ENCODE measurements at places on chromosomes 6 and 20.
A peak's percentile ranks its signal among the peaks of the same experiment; 100 is the strongest.

GRCh38 chr6:38054527-38055202 lies 235.1 kb downstream of the ZFAND3 start:
- DNase-seq: no peak

DNA sequence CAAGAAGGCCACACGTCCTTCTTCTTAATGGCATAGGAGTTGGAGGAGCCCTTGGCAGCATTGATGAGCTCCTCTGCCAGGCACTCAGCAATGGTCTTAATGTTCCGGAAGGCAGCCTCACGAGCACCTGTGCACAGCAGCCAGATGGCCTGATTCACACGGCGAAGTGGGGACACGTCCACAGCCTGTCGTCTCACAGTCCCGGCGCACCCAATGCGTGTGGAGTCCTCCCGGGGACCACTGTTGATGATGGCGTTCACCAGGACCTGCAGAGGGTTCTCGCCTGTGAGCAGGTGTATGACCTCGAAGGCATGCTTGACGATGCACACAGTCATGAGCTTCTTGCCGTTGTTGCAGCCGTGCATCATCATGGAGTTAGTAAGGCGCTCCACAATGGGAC lies 4.6 kb upstream of the TSPYL4 start:
- no peak for DNase-seq

- DNase-seq: no peak
These were observed 55.3 kb downstream of the FAM50B start for GRCh38 chr6:3904518-3904917.

GRCh38 chr6:21807299-21808044 lies 213.9 kb downstream of the SOX4 start:
- DNase-seq: no peak

DNA sequence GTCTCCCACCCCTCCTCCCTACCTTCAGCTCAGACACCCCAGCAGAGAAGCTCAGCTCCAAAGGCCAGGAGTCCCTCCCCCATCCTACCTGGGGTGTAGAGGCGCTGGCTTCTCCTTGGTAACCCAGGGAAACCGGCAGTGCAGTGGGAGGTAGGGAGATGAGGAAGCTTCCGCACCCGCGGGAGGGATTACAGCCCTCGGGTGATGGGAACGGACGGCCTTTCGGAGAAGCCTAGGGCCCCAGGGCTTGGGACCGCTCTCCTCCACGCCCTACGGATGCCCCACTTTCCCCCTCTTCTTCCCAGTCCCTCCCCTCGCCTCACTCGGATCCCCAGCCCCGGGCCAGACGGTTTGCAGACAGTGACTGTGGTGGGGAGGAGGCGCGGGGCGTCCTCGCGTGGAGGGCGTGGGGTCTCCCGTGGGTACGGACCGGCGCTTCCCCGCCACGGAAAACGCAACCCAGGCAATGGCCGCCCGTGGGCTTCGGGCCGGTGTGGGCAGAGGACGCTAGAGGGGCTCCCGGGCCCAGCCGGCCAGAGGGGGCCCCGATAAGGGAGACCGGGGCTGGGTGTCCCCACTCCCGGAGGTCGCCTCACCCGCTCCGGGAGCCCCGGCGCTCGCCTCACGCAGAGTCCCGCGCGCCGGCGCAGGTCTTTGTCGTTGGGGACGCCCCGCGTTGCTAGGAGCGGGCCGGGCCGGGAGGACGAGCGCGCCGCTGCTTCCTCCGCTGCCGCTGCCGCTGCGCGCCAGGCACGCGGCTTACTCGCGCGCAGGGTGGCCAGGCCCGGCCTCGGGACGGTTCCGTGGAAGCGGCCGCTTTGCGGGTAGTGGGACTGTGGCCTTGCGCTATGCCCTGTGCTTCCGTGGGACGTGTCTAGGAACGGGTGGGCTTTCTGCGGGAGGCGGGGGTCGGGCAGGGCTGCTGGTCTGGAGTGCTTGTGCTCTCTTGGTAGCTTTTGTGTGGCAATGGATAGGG lies 15.8 kb downstream of the AARS2 start:
- DNase-seq: peak; percentile 8

DNA sequence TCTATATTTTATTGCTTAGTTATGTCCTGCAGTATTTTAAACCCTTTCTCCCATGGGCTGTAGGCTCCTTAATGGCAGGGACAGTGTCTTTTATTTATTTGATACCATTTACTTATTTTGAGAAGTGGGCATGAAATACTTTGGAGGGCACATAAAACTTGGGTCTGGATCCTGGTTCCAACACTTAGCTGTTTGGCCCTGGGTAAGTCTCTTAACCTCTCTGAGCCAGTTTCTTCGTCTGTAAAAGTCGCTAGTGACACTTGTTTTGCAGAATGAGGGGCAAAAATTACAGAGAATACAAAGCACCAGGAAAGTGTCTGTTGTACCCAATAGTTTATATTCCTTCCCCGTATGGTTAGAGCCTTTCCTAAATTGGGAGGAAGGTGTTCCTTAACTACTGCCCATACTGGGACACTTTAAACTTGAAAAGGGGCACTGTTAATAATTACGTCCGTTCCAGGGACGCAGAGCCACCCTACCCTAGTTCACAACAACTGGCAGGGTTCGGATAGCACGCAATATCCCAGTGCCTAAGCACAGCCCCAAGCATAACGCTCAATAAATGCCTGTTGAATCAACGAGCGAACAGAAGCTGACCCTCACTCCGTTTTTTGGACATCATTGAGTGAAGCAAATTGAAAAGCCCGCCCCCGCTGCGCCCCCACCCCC lies 6.0 kb upstream of the ARMC12 start:
- DNase-seq: no peak

DNA sequence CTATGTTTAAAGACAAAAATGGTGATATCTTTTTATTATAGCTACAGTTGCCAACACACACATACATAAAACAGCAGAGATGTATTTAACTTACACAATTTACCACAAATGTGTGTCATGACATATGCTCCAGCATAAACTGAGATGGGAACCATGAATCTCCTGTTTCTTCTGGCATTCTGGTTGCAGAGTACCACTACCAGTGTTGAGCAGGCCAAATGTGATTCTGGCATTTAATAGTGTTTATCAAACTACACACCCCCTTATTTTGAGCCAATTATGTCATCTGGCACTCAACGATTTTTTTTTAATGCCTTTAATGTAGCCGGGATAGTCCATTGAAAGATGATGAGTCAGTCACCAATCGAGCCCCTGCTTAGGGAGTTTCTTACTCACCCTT lies 59.0 kb upstream of the TPD52L1 start:
- no peak for DNase-seq

GRCh38 chr6:7938562-7939183 lies 28.1 kb upstream of the TXNDC5 start:
- no peak for DNase-seq

GRCh38 chr6:43940393-43941087 lies 170.5 kb downstream of the VEGFA start:
- DNase-seq: no peak

DNA sequence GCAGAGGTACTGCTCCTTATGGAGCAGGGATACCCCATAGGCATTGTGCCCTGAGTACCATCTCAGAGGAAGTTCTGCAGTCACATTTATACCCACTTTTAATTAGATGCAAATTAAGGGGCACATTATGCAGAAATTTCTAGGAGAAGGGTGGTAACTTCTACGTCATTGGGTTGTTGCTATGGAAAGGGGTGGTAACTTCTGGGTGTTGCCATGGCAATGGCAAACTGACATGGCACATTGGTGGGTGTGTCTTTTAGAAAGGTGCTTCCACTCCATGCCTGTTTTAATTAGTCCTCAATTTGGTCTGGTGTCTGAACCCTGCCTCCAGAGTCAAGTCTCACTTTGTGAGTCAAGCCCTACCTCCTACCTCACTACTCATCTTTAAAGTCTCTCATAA lies 42.0 kb downstream of the RSPO3 start:
- no peak for DNase-seq

GRCh38 chr6:166592821-166593220 lies 6.3 kb upstream of the RAMACL start:
- DNase-seq: no peak

- DNase-seq: no peak
These were observed 691.7 kb downstream of the GRIK2 start for GRCh38 chr6:102085257-102085656.

DNA sequence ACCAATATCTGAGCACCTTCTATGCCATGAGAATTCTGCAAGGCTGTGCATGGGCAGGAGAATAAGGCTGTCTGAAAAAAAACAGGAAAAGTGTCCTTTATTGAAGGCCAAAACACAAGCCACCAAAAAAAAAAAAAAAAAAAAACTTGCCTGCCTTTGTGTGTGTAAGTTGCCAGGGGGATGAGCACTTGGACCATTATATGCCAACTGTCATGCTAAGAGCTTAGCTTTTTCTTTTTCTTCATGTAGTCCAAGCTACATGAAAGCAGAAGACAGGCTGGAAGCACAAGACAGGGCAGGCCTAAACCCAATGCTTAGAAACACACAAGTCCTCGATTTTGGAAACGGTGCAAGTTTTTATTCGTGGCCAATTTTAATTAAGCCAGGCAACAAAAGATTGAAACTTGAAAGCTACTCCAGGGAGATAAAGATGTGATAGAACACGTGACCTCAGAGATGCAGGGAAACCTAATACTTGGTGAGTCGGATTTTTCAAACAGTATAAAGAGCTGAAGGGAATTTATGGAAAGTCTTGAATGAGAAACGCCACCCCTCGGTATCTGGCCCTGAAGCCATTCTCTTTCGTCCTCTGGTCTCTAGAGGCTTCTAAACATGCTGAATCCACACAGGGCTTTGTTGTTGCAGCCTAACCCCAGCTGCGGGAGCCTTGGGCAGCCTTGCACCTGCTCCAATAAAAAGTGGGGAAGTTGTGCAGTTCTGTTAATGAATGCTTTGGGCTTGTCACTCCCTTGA lies 8.6 kb downstream of the BMP7 start:
- no peak for DNase-seq

- DNase-seq: peak; percentile 51
These were observed 90.5 kb upstream of the EPB41L1 start for GRCh38 chr20:36063916-36064657.

GRCh38 chr6:143806282-143807102 lies 36.6 kb upstream of the LTV1 start:
- no peak for DNase-seq

DNA sequence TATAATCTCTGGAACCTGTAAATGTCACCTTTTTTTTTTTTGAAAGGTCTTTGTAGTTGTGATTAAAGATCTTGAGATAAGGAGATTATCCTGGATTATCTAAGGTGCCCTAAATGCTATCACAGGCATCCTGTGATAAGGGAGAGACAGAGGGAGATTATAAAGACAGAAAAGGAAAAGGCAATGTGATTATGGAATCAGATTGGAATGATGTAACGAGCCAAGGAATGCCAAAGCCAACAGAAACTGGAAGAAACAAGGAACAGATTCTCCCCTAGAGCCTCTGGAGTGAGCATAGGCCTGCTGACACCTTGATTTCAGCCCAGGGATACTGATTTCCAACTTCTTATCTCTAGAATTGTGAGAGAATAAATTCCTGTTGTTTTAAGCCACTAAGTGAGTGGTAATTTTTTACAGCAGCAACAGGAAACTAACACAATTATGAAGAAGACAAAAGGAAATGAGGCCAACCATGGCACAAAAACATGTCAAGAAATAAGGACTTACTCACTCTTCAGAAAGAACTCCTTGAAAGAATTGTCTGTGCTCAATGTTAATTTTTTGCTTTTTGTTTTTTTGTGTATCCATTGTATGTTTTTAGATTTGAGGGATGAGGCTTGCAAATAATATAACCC lies 82.7 kb downstream of the CFAP61 start:
- DNase-seq: no peak

GRCh38 chr20:59955131-59955796 lies 3.0 kb upstream of the CDH26 start:
- DNase-seq: no peak

DNA sequence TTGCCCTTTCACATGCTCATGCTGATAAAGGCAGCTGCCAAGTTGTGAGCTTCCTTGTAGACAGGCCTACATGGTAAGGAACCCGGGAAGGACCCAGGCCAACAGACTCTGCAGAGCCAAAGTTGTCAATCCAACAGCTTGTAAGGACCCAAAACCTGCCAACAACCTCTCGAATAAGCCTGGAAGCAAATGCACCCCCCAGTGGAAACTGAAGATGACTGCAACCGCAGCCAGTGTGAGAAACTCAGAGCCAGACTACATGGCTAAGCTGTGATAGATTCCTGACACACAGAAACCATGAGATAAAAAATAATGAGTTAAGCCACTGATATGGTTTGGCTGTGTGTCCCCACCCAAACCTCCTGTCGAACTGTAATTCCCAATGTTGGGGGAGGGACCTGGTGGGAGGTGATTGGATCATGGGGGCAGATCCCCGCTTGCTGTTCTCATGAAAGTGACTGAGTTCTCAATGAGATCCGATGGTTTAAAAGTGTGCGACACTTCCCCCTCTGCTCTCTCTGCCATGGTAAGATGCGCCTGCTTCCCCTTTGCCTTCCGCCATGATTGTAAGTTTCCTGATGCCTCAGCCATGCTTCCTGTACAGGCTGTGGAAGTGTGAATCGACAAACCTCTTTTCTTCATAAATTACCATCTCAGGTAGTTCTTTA lies 18.8 kb upstream of the CLPSL2 start:
- no peak for DNase-seq

- DNase-seq: no peak
These were observed 333.5 kb upstream of the MAN1A1 start for GRCh38 chr6:119683031-119683430.

GRCh38 chr6:7895125-7895423 lies 15.5 kb downstream of the TXNDC5 start:
- no peak for DNase-seq

Data from NCI-H1092 (cell line).